ENCODE measurements at places on chromosomes 11 and 22.

- DNase-seq: no peak
Observed at GRCh38 chr22:22896601-22897000, 9.0 kb downstream of the IGLL5 start.

DNA sequence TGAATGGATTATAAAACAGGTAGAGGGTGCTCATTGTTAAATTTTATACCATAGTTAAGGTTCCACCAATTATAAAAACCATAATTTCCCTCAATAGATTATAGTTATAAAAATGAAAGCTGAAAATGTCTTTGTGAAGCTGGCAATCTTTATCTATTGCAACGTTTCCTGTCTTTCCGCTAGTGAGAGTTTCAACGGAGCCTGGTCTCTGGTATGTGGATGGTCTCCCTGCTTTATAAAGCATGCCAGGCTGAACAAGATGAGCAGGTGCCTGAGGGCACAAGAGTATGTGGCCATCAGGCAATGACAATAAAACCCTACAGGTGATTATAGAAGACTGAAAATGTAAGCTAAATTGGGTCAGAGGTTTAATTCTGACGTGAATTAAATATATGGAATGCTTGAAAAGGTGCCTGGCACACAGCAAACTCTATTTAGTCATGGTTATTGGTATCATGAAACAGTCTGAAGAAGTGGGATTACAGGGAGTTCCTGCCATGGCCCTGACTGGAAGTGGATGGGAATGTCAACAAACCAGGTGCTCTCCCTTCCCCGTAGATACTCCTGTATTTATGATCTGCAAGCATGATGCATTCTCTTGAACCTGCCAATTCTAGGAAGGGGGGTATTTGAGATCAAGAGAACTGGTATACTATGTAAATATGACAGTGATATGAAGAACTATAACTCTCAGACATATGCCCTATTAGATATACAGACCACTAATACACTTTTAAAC is 115.7 kb downstream of the ENTHD1 start:
- DNase-seq: no peak

DNA sequence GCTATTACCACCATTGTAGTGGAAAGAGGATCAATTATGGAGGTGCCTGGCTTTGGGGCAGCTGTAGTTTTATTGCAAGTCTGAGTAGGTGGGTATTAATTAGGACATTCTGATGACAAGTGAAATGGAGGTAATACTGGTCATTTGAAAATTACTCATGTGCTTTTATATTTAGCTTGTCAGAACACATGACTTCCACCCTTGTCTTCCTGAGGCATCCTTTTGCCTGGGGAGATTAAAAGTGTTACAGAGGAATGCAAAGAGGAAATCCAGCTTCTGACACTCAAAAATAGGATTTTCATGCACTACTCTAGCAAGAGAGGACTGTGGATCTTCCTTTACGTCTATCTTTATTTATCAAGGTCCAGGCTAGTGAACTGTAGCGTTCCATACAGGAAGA is 44.7 kb upstream of the CAPRIN1 start:
- no peak for DNase-seq

DNA sequence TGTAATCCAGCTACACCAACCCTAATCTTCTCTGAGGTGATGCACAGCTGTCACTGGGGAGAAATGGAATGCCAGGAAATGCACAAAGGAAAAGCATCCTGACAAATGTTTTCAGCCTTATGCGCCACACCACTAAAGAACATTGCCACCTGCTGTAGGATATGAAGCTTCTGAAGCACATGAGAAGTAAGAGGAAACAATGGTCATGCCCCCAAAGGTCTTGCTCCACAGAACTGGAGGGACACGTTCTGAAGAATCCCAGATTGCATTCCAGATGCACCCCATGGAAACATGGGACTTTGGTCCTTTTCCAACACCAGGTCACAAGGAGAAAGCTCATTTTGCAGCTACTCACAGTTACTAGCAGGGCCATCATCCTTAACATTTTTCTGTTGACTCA is 48.7 kb upstream of the ZBED5 start:
- DNase-seq: no peak

DNA sequence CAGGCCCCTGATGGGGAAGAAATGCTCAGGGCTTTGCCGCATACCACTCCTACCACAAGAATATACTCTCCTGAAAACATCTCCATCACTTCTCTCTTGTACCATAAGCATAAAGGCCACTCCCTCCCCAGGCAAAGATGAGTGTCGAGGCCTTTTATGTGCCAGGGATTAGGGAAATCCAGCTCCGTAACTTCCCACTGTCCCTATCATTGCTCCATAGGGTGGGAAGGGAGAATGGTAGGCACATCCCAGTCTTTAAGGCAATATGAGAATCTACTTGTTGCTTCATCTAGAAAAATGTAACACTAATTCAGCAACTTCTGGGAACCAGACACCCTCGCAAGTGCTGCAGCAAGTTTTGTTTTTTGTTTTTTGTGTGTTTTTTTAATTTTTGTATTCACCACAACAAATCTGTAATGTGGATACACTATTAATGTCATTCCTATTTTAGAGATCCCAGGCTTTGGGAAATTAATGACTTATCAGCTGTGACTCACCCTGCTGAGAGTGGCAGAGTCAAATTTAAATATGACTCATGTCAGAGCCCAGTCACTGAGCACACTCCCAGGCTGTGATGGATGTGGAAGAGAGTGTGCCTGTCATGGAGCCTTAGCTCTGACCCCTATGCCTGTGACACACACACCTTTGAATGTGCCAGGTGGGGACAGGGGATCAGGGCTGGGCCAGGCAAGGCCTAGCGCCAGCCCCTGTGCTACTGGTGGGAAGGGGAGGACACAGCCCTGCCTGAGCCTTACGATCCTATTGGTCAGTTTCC is 23.4 kb downstream of the PANX1 start:
- DNase-seq: no peak
